Kidney capillary endothelial cell (primary cell): ENCODE measurements at places on chromosomes 4 and X.

DNA sequence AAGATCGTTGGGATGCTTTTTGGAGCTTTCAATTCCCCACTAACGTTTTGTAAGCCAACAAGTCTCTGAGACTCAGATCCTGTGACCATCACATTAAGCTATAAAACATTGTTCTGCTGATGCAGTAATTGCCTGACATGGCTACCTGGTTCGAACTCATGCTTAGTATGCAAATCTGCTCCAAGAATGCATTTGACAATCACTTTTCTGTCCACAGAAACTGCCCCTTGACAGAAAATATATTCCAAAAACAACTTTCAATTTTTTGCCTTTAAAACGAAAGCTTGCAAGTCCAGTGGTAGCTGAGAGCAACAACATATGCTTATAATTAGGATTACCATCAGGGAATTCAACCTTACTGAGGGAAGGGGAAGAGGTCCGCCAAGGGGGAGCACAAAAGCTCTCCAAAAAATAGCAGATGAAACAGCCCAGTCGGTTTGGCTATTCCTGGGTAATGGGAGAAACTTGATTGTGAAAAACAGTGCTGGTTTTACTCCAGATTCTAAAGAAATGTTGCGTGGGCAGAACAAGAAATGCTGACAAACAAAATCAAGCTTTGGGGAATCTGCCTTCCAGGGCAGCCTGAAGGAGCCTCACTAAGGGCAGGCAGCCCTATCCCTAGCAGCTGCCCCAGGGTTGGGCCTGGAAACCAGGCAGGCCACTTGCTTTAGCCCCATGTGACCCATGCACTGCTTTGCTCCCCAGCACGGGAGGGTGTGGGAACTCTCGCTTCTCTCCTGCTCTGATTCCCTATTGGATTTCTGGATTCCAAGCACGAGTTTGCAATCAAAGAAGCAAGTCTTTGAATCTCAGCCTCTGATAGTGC is 160.7 kb upstream of the LDB2 start:
- DNase-seq = no peak

GRCh38 chr4:78880874-78881492 is 58.3 kb downstream of the PAQR3 start:
- DNase-seq = no peak

DNA sequence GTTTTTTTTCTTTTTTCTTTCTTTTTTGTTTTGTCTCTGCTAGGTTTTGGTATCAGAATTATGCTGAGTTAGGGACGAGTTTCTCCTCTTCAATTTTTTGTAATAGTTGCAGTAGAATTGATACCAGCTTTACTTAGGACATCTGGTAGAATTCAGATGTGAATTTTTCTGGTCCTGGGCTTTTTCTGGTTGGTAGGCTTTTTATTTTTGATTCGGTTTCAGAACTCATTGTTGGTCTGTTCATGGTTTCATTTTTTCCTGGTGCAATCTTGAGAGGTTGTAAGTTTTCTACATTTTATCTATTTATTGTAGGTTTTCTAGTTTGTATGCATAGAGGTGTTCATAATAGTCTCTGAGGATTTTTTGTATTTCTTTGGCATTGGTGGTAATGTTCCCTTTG is 498.1 kb upstream of the CPEB2 start:
- DNase-seq = no peak

DNA sequence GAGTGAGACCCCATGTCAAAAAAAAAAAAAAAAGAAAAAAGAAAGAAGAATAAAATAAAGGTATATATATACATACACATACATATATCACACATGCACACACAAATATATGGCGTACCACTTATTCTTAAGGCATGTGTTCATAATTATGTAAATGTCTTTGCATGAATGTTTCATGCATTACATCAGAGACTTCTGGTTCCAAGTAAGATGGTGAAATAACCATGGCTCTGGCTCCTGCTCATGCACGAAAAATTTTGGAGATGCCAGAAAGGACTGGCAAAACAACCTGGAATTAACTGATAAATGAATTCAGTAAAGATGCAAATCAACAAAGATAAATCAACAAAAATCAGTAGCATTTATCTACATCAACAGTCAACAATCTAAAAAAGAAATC is 19.7 kb upstream of the FHIP1A start:
- no peak for DNase-seq

GRCh38 chrX:11758400-11759171 is 549 bp downstream of the MSL3 start:
- DNase-seq = peak; percentile 57

DNA sequence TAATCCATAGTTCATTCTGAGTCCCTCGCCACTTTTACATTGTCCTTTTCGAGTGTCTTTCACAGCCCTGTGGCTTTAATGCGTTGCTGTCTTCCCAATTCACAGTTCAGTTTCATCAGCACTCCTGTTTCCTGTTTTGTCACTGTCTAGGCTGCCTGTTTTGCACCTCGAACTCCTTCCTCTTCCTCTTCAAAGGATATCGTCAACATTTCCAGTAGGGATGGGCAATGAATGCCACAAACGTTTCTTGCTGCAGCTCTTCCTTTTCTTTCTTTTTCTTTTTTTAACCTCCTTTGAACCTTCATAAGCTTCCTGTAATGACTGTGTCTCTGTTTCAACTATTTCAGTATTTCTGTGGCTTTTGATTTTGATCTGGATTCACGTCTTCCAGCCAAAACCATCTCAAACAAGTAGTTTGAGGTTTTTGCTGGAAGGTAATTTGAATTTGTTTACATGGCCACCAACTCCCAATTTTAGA is 105.4 kb downstream of the ANXA3 start:
- DNase-seq = peak; percentile 85

DNA sequence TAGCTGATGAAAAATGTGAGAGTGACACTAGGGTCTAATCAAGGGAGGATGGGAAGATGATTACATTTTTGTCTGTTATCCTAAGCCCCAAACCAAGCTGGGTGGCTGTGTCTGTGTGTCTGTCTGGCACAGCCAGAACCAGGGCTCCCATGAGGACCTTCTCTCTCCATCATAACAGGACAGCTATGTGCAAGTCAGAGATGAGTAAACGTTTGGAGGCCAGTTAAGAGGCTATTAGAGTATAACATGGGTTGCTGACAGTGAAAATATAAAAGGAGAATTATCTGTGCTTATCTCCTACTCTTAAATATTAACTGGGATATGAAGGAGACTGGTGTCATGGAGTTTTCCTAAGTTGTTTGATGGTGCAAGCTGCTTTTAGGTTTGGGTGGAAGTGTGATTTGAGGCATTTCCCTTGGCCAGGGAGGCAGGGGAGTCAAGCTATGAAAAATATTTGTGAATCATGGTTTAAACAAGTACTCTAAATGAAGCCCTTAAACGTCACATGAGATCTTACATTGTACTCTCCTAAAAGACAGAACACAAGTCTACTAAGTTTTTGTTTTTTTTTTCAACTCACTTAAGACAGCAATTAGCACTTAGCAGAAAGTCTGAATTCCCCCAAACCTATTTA is 156.2 kb downstream of the ENOX2 start:
- DNase-seq = no peak

GRCh38 chr4:85932500-85933290 is 427.2 kb downstream of the MAPK10 start:
- DNase-seq = no peak

- DNase-seq = no peak
Measured at GRCh38 chr4:74042681-74043080, 4.2 kb upstream of the CXCL3 start.

DNA sequence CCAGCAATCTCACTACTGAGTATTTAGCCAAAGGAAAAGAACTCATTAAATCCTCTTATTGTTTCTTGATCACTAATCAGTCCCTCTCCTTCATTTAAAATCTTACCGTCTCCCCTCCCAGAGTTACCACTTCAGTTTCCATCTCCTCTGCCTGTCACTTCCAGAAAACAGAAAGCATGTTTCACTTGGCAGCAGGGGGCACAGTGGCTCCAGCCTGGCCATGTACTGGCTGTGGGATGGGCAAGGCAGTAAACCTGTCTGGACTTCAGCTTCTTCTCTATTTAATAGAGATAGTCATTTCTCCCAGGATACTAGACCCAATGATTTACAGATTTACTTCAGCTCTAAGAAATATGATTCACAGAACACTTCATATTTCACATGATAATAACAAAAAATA is 63.2 kb downstream of the CD40LG start:
- no peak for DNase-seq

GRCh38 chr4:72875545-72875944 is 194.0 kb downstream of the COX18 start:
- DNase-seq = no peak

DNA sequence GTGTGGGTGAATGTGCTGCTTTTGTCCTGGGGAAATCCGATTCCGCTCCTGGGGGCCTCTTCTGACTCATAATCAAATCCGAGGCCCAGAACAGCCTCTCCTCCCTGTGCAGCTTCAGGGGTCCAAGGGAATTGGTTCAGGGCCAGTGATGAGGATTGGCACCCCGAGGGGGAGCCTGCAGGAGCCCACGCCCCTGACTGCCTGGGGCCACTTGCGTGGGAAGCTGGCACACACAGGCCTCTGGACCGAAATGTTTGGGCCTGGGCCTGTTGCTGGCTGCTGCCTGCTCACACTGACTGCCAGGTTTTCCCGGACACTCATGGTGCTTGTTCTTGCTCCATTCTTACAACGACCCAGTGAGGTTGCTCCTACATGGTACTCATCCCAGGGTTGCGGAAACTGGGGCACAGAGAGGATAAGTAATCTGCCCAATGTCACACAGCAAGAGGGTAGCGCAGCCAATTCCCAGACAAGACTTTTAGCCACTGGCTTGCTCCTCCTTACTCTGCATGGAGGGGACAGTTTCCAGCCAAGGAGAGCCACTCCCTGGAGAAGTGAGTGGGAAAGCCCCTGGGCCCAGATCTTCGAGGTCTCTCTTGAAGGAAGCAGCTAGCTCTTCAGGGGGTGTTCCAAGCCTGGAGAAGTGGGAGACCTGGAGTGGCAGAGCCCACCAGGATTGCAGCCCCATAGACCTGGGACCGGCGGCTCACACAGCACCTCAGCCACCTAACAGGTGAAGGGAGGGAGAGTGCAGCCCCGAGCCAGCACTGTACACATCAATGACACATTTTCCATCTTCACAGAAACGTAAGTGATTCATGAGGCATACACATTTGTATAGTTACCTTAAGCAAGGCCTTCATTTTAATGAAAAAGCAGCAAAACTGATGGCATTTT is 20.3 kb downstream of the CFAP99 start:
- no peak for DNase-seq

- DNase-seq = no peak
Measured at GRCh38 chr4:114318309-114318708, 280.3 kb upstream of the UGT8 start.

DNA sequence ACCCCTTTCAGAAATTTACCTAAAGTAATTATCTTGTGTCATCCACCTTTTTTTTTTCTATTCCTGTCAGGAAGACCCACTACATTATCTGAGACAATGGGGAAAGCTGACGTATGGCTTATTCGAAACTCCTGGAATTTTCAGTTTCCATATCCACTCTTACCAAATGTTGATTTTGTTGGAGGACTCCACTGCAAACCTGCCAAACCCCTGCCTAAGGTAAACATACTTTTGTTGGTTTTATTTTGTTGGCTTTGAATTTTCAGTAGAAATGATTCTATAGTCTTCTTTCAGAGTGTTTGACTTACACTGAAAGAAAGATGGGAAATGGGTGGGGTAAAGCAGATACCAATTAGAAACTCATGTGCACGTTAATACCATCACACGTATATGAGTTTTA is 2.2 kb downstream of the UGT2B7 start:
- DNase-seq = no peak

- DNase-seq = no peak
Measured at GRCh38 chr4:29131304-29131703, 1588.9 kb upstream of the PCDH7 start.

GRCh38 chr4:56995525-56995924 is 16.8 kb downstream of the POLR2B start:
- no peak for DNase-seq

DNA sequence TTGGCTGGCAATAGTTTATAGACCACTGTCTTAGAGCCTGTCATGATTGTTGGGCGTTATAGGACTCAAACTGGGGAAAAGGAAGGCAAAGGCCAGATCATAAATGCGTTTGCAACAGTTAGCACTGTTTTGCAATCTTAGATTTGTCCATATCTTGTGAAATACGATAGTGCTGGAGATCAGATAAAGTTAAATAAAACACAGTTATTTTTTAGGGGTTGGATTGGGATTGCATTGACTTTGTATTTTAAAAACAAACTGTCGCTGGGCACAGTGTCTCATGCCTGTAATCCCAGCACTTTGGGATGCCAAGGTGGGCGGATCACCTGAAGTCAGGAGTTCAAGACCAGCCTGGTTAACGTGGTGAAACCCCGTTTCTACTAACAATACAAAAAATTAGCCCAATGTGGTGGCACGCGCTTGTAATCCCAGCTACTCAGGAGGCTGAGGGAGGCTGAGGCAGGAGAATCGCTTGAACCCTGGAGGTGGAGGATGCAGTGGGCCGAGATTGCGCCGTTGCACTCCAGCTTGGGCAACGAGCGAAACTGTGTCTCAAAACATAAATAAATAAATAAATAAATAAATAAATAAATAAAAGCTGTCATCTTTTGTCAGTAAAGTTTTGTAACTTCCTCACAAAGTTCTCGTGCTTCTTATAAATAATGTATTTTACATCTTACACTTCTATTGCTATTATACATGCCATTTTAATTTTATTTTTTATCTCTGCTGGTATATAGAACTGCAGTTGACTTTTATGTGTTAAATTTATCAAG is 117.2 kb downstream of the KDM6A start:
- DNase-seq = no peak

DNA sequence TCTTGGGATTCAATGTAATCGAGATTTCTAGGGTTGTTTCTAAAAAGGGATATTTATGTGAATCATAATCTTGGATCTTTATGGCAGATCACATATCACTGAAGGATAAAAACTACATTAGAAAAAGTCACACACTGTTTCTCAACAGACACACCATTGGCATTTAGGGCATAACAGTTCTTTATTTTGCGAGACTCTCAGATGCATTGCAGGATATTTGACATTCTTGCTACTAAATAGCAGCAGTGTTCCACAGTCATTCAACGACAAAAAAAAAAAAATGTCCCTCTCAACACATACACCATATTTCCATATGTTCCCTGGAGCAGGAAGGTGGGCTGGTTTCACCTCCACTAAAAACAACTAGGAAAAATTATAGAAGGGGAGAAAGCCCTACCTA is 243.4 kb upstream of the PCDH18 start:
- DNase-seq = no peak

DNA sequence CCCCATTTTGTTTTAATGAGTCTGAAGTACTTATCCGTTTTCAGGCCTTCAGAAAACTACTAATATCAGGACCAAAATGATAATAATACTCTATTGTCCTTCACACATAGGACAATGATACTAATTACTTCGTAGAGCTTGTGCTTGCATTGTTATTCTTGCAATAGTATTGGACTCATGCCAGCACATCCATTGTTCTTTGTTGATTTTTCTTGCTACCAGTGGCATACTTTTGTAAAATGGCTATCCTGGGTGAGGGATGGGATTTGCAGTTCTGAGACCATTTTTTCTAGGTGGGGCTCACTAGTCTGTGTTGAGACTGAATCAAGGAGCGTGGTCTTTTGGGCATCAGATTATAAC is 195.3 kb downstream of the MAML3 start:
- peak; percentile 59 for DNase-seq

GRCh38 chr4:58209551-58209950 is 1099.4 kb upstream of the IGFBP7 start:
- no peak for DNase-seq

- peak; percentile 81 for DNase-seq
Measured at GRCh38 chr4:173014113-173014558, 154.5 kb upstream of the GALNT7 start.

GRCh38 chr4:122890147-122890795 is 32.1 kb downstream of the NUDT6 start:
- no peak for DNase-seq

- no peak for DNase-seq
Measured at GRCh38 chrX:101450085-101450484, 35.2 kb upstream of the ARMCX4 start.
